ENCODE measurements at places on chromosomes 11 and 22. TPM values are rescaled to one million over a fixed set of nuclear protein-coding genes. Genes with fewer than 3 reads are reported as not detected.
A peak's percentile ranks its signal among the peaks of the same experiment; 100 is the strongest.

DNA sequence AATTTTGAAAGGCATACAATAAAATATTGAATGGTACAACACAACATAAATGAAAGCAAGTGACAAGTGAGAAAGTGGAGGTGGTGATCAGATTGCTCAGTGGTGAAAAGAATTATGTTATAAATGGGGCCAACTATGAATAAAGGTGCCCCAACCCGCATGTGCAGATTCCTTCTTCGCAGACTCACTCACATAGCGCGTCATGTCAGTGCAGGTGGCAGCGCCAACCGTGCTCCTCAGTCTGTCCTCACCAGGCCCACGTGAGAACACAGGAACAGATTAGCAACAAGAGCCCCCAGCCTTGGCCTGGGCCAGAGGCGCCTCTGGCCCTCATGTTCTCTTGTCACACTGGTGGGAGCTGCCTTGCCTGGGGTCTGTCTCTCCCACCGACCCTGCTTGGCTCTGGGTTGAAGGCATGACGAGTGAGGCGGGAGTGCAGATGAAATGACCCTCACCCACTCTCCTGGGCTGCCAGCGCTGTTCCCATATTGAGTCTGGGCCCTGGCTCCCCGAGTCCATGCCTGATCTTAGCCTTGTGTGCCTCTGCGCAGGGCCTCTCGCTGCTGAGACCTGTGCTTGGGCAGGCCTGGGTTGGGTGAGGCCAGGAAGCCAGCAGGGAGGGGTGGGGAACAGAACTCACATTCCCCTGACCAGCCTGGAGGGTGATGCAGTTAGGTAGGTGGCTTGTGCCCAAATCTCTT, 6.4 kb downstream of the ATG16L2 start:
- peak; percentile 67 for ATAC-seq

DNA sequence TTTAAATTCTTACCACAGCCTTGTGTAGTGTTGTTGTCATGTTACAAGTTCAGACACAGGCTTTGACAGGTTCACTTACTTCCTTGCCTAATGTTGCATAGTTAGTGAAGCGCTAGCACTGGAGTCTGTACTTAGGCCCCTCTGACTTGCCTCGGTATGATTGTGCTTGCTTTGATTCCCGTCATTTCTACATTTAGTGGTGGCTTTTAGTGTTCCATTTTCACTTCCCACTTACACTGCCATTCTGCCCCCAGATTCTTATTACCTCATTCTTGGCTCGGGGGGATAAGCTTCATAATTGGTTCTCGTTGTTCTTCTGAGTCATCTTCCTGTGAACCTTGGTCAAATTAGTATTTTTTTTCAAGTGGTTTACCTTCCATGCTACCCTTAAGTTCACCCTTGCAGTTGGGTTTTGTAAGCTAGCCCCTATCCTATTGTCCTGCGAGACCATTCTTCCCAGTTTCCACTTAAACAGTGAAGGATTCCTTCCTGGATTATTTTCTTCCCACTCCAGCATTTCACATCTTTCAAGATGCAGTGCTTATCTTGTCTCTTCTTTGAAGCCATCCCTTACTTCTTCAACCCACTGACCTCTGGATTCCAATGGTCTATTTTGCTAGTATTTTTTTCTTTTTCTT, 68.7 kb downstream of the DDX10 start:
- peak; percentile 51 for ATAC-seq

DNA sequence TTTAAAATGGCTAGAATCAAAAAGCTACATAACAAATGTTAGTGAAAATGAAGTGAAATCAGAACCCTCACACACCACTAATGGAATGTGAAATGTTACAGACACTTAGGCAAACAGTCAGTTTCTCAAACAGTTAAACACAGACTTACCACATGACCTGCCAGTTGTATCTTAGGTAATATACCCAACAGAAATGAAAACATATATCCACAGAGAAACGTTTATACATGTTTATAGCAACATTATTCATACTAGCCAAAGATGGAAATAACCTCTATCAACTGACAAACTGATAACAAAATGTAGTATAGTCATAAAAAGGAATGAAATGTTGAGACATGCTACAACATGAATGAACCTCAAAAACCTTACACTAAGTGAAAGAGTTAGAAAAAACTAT, 131.5 kb upstream of the TRPC6 start:
- ATAC-seq = no peak

DNA sequence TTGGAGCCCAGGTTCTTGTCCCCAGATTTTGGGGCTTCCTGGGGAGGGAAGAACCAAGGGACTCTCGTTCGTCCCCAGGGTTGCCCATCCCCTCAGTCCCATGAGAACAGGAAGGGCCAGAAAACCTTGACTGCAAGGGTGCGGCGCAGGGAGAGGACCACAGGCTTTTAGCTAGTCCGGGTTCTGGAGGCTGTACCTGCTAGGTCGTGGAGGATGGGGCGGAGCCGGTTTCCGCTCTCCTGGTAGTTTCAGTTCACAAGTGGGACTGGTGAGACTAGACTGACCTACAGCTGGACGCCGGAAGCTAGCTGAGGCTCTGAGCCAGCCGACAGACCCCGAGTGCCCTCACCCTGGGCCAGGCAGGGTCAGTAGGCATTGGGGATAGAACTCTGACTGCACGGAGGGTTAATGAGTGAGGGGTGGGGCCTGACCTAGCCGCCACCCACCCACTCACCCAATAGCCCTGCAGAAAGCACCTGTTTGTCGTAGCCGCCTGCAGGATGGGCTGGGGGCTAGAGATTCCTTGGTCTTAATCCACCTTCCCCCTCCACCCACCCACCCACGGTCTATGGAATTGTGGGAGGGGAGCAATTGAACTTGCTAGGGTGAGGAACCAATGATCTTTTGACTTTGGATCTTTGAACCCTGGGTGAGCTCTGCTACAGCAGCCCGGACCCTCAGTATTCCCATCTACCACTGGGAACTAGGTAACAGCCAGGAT, 1.5 kb downstream of the MAFF start:
- peak; percentile 49 for ATAC-seq

The ENTHD1 gene
- total RNA-seq = not detected

DNA sequence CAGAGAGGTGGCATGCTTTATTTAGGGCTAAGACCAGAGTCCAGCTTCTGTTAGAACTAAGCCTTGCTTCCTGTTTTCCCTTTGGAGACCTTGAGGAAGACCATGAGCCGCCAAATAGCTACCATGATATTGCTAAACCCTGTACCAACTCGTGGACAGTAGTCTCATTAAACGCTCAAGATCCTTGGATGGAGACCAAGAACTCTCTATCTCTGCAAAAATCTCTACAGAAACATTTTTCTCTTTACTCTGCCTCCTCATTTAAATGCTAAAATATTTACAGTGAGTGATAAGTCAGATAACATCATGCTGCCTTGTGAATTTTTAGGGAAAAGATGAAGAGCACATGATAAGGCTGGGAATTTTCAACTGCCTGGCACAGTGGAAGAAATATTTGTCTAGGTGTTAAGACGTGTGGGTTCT, 197.8 kb downstream of the MAML2 start:
- no peak for ATAC-seq

DNA sequence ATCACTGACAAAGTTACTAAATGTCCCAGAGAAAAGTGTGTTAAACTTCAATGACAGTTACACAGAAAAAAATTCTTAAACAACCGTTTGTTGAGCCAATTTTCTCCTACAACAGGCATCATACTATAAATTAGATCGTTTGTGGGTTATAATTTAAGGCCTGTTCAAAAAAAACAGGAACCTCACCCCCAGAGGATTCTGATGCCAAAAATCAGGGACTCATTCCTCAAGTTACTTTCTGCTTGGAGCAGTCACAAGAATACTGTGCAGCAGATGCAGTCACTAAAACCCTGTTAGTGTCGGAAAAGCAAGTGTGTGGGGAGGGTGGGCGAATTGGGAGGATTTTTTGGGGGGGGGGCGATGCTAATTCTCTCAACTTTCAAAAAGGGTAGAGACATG, 657 bp downstream of the CWC15 start:
- ATAC-seq = no peak

The HSPB2 gene
- total RNA-seq = 0.32 TPM

The FXYD6 gene
- total RNA-seq = 1.6 TPM

The OR51E2 gene
- total RNA-seq = not detected

The NOX4 gene
- 0.16 TPM for total RNA-seq

DNA sequence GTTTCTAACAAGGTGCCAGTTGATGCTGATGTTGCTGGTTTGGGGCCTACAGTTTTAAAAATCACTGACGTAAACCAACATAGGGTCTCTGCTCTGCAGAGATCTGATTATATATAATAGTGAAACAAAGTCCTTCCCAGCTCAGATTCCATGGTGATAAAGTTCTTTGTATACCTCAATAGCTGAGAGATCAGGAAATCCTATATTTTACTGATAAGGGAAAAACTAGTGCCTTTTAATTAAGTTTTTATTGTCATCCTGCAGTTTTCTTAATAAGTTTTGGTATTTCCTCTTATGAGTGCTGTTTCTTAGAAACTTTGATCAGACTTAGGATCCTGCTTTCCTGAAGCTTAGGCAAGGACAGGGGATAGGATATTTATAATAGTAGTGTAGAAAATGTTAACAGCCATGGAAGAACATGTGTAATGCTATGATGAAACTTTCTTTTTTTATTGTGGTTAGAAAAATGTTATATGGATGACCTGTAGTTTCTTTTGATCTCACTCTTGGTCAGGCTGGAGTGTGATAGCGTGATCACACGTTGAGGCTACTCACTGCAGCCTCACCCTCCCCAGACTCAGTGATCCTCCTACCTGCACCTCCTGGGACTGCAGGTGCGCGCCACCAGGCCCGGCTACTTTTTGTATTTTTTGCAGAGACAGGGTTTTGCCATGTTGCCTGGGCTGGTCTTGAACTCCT, 14.1 kb downstream of the CAPRIN1 start:
- peak; percentile 48 for ATAC-seq

GRCh38 chr11:34558211-34558610, 44.6 kb upstream of the ELF5 start:
- peak; percentile 51 for ATAC-seq

DNA sequence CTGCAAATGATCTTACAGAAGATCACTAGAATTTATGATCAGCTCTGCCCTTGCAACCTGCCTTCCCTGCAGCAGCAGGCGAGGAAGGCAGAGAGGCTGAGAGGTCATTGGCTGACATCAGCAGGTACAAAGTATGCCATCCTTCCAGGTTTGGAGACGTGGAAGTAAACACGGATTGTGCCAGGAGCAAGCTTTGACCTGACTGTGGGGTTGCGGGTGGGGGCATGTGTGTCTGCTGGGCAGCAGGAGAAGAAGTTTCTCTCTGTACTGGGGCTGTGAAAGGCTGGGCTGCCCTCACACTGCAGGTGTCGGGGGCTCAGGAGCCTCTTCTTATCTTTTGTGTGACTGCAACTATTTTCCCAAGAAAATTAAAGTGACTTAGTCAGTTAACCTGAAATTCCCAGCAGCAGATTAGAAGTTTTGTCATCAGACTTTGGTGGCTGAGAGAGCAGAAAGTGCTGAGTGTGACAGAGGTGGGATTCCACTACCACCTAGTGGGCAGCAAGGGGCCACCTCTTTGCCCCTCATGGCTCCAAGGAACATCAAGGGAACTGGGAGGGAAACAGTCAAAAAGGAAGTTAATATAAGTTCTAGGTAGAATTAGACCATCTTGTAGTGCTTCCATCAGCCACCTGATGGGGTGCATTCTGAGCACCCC, 565.9 kb downstream of the ETS1 start:
- ATAC-seq = no peak

GRCh38 chr11:101348786-101349185, 219.2 kb upstream of the PGR start:
- no peak for ATAC-seq

The SOX10 gene
- total RNA-seq = 0.44 TPM

- ATAC-seq = peak; percentile 1
These were observed 1.3 kb downstream of the PACSIN2 start for GRCh38 chr22:43013355-43014315.

DNA sequence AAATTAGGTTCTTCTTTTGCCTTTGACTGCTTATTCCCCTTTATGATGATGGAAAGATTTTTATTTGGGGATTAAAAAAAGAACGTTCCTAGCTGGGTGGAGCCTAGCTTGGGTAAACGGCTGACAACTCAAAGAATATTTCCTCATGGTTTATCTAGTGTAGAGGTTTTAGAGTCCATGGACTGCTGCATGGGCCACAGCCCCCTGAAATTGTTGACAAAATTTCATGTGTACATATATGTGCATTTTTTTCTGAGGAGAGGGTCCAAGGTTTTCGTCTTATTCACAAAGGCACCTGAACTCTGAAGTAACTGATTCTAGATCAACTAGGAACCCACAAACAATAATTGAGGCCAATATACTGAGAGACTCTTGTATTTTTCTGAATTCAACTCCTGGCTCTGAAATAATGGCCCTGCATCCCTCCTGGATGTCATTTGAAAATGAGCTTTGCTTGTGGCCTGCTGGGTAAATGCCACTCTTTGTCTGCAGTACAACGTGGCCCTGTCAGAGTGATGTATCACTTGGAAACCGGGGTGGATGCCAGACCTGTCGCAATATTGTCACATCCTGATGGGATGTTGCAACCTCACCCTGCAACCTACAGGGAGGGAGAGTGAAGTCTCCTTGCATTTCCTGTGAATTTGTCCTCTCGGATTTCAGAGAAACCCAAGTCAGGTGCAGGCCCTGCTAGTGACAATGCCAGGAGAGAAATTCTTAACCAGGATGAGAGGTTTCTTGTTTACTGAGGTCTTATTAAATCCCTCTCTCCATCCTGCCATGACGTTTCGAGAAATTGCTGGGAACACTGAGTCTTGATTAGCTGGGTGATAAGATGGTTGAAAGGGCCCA, 33.8 kb downstream of the EHF start:
- peak; percentile 72 for ATAC-seq

- no peak for ATAC-seq
These were observed 33.2 kb upstream of the LDHA start for GRCh38 chr11:18361154-18361553.

GRCh38 chr22:18120857-18121256, 10.2 kb downstream of the TUBA8 start:
- no peak for ATAC-seq

DNA sequence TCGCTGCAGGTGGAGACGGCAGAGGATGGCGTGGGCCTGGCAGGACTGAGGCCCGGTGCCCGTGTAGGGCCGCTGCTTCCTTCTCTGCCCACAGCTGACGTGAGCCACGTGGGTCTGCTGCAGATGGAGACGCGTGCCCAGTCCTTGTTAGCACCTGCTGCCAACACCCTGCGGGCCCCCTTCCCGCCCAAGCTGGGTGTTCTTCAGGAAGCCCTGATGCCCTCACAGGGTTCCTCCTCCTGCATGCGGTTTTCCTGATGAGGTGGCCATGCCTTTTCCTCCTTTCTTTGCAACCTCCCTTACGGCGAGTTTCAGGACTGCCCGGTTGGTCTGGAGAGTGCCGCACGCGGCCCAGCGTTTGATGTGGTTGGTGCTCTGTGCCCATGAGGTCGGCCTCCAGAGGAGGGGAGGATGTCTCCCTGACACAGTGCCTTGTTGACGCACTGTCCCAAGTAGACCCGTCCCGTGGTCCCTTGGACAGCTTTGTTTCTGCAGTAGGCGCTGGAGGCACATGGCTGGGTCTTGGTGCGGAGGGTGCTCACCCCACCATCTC, 44.7 kb downstream of the AP2A2 start:
- no peak for ATAC-seq

The WT1 gene
- total RNA-seq = not detected

The IZUMO1R gene
- total RNA-seq = not detected

- ATAC-seq = no peak
These were observed 18.1 kb downstream of the PACSIN2 start for GRCh38 chr22:42996646-42997365.

DNA sequence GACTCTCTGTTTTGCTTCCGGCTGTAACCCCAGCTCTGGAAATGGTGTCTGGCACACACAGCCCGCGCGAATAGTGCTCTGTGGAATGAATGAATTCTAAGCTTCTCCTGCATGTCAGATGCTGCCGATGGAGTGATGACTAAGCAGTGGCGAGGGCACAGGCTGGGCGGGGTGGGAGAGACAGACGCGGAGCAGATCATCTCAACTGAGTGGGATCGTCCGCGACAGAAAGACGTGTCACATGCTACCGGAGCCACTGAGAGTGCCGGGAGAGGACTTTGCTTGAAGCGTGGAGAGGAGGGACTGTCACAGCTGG, 334.5 kb downstream of the CTTN start:
- ATAC-seq = no peak
